ENCODE measurements at places on chromosomes 12 and 14.

- DNase-seq: no peak
Observed at GRCh38 chr14:53249059-53249458, 95.9 kb upstream of the DDHD1 start.

- DNase-seq: no peak
Observed at GRCh38 chr14:20680363-20680762, 4.0 kb upstream of the RNASE4 start.

DNA sequence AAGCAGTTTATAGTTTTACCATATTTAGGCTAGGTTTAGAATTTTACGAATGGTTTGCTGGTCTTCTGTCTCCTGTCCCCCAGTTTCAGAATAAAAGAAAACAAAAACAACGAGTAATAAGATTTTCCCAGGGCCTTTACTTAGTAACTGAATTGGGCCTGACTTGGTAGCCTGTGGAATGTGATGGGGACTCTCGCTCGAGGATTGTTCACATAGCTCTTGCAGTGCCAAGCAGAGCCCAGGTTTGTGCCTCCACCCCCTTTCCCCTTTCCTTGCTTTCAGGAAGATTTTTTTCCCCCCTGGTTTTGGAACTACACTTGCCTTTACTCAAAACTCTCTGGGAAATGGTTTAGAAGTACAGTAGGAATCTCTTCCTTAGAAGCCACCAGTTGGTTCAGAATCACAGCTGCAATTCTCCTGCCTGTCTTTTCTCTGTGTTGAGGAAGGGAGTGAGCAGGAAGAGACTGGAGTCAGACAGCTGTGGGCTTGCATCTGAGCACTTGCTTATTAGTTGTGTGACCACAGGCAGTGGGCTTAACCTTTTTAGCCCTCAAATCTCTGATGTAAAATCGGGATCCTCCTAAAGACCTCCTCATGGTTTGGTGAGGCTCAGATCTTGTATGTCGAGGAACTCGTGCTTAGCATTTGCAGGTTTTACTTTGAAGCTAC lies 501.2 kb downstream of the PCNX1 start:
- DNase-seq: no peak

DNA sequence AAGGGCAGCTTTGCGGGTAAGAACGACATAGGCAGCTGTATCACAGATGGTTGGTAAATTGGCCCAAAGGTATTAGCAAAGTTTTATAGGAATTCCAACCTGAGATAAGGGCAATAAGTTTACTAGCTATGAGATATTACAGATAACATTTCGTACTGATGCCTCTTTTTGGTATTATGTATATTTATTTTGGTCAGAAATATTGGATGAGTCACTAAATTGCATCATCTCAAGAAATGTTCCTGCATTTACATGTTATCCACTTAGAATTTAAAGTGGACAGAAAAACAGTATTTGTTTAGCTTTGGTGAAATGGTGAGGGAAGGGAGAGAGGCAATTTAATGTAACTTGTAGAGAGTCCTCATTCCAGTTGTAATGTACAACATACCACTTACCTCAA lies 65.1 kb upstream of the PZP start:
- no peak for DNase-seq

DNA sequence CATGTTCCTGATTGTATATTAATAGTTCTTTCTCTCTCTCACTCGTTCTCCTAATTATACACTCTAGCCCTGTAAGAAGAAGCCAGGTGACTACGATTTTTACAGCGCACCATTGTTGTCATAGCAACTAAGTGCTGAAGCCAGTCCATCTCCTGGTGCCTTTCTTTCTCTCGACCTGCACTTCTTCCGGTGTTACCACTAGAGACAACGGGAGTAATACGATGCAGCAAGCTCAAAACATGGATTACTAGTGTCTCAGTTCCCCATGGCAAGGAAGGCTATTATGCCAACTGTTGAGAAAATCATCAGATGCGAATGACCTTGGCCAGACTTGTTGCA lies 40.8 kb upstream of the DCD start:
- DNase-seq: no peak

GRCh38 chr14:24425704-24426103 lies 3.8 kb downstream of the CBLN3 start:
- DNase-seq: no peak

GRCh38 chr12:61998791-61999190 lies 261.4 kb upstream of the USP15 start:
- no peak for DNase-seq
